ENCODE measurements at places on chromosomes 4 and X.

DNA sequence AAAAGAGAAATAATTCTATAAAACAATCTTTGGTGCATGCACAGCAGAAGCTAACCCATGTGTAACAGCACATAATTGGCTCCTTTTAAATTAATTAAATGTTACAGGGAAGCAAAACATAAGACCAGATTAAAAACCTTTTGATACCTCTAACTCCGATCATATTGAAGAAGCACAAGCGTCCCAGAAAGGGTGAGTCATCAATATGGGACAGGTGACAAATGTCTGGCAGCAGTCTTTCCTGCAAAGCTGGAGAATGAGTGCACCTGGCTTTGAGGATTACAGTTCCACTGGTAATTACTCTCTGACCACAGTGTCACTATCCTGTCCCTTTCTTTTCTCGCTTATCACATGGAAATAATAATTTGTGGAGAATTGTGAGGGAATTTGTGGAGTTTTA, 94.6 kb downstream of the FAM9B start:
- no peak for DNase-seq

DNA sequence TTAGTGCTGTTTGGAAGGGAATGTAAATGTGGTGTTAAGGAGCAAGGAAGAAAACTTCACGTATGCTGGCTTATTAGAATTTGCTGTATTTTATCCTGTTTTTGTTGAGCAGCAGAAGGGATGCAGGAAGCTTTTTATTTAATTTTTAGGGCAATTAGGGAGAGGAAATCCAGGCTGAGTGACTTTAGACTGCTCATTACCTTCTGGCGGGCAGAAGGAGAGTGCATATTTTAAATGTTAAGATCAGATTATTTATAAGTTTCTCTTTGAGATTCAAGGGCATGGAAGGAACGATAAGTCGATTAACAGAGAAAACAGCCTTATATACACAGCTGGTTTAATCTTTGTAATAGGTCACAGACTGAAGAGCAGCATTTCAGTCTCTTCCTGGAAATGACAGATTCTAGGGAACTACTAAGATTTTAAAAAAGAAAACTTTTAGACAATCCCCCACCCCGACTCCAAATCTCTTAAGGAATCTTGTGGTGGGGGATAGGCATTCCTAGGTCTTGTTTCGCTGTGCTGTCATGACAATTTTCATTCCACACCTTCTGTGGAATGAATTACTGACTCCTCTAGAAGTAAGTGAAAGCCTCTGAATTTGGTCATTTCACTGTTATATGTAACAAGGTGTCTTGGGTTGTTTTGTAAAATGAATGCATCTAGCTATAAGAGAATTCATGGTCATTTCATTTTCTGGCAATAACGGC, 402.5 kb downstream of the RAPGEF2 start:
- no peak for DNase-seq

GRCh38 chr4:132865458-132865857, 283.6 kb upstream of the PCDH10 start:
- no peak for DNase-seq

DNA sequence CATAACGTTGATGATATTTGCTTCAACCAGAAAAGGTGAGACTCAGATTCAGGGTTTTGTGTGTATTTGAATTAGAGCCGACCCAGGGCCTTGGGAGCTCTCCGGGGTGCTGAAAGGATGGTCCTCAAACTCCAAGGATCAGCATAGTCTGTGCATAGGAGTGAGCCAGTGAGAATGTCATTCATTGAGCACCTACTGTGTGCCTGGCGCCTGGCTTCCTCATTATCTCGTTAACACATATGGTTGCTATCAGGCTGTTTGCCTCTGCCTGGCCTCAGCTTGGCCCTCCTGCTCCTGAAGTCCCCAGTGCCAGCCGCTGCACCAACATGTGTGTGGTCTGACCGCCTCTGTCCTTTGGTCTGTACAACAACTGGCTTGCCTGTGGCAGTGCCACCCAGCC, 25.1 kb upstream of the JAKMIP1 start:
- DNase-seq: no peak

GRCh38 chrX:119708936-119709335, 16.0 kb upstream of the SEPTIN6 start:
- DNase-seq: no peak

DNA sequence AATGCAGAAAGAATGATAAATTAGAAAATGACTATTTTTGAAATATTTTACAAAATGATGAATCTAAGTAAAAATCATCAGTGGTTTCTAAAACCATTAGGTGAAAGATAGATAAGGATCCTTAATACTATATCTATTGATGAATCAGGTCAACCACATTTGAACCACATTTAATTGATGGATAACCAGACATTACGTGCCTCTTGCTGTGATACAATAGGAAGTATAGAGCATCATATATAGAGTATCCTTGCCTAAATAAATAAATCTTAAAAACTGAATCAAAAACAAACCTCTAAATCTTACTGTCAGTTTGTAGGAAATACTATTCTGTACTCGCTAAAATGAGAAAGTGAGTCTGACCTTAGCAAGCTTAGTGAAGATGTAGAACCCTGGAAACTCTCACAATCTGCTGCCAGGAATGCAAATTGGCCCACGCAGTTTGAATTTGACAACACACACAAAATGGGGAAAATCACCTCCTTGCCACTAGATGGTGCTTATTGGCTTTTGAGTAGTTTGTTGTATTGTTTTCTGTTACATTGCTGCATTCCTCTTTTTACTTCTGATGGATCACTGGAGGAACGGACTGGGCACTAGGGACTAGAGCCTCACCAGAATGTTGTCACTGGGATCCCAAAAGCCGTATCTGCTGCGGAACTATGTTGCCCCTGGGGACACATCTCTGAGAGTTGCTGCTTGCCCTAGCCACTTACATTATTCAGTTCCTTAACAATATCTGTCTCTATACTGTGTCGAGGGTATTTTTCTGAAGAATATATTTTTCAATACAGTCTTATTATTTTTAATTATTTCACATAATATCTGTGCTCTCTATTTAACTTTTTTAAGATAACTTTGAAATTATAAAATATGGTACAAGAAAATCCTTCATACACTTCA, 25.4 kb upstream of the SLAIN2 start:
- peak; percentile 16 for DNase-seq

DNA sequence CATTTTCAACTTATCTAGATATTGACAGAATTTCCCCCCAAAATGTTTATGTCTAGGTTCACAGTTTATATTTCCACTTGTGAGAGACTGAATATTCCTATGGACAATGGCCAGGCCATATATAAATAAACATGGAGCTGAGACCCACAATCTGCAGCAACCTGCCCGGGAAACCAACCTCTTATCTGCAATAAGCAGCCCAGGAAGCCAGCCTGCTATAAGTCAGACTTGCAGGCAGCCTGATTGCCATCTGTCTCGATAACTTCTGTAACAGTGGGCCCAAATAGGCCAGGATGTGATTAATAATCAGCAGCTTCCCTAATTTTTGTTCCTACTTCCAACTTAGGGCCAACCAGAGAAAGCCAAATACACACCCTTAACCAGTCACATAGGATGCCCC, 5.2 kb upstream of the NAP1L5 start:
- DNase-seq: no peak

GRCh38 chrX:928606-929005, 283.8 kb downstream of the CRLF2 start:
- no peak for DNase-seq

GRCh38 chrX:23720117-23720677, 22.9 kb downstream of the ACOT9 start:
- DNase-seq: no peak

DNA sequence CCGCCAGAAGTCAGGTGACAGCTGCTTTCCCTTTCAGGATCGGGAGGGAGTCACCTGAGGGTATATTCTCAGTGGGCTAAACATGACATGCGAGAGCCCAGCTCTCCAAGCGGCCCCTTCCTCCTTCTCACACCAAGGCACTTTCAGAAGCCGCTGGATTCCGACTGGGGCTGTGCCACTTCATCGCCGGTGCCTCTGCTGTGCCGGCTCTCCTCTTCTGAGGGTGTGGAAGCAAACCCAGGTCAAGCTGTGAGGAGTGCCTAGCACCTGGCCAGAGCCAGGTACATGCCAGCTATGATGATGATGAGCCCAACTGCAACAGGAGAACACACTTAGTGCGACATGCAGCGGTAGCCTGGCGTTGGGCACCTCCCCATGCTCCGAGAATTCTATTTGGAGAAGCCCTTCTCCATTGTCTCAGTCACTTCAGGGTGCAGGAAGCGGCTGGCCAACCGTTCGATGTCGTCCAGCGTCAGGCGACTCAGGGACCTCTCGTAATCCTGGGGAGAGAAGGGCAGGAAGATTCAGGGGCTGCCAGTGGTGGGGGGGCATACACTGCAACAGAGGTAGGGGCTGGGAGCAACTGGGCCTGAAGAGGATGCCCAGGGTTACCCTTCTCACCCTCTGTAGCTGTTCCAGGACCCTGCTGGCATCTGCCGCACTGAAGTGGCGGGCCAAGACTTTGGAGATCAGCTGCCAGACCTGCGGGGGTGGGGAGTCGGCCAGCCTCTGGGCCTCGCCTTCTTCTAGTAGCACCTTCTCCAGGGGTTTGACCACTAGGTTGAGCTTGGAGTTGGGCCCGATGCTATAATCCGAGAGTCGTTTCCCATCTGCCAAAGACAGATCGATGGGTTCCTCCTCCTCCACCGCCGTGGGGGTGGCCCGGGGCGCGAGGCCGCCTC, 1.0 kb downstream of the UBL4A start:
- no peak for DNase-seq

- DNase-seq: no peak
Observed at GRCh38 chr4:177271915-177272766, 37.5 kb upstream of the NEIL3 start.

GRCh38 chr4:2570551-2571222, 34.2 kb downstream of the FAM193A start:
- peak; percentile 73 for DNase-seq

DNA sequence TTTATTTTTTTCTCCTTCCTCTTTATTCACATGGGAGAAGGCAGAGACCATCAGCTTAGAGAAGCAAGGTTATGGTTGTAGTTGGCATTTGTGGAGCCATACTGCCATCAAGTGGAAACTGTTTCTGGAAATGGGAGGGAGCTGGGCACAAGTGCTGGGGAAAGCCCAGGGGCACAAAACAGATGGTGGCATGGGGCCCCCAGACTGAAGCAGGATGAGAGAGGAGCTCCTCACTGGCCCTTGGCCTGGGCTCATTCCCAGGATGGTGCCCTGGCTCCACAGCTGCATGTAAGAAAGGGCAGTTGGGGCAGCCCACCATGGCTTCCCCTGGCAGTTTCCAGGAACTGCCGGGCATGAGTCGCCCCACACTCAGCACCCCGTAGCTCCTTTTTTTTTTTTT, 59.2 kb downstream of the NBDY start:
- DNase-seq: no peak

DNA sequence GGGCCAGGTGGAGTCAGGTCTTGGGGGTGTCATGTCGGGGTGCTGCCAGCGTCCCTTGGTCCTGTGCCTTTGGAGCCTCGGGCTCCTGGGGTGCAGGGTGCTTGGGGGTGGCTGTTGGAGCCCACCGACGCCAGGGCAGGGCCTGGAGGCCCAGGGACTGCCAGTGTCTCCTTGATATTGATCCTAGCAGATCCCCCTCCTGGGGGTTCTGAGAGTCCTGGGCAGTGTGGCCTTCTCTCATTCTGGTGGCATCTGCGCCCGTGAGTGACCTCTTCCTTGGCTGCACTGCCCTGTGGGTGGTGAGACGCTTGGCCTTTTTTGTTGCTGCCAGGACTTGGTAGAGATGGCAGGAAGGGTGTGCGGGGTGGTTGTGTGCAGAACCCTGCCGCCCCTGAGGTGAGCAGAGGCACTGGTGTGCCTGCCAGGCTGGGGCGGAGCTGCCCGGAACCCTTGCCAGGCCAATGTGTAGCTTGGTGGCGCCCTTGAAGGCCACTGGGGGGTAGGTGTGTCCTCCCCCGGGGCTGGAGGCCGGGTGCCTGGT, 7.0 kb downstream of the NAT8L start:
- DNase-seq: no peak

- no peak for DNase-seq
Observed at GRCh38 chr4:148557793-148558192, 115.6 kb upstream of the NR3C2 start.

GRCh38 chr4:4386736-4387392, at the start of gene NSG1:
NSG1 (plus strand) TSS chr4:4387102; CDS start chr4:4387630, 528 bp downstream.
- peak; percentile 25 for DNase-seq

DNA sequence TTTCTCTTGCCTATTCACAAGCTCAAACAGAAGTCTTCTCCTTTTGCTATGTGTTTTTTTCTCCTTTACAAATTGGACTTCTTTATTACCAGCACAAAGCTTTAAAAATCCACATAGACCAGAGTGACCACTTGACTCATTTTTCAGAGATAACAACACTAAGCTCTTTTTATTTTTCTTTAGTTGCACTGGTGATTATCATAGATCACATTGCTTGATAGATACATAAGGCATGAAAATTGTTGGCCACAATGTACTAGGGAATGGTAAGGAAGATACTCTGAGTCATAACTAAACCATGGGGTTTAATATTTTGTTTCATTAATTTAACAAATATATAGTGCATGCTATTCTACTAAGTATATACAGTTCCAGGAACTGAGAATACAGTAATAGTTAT, 159.0 kb downstream of the GASK1B start:
- DNase-seq: no peak

DNA sequence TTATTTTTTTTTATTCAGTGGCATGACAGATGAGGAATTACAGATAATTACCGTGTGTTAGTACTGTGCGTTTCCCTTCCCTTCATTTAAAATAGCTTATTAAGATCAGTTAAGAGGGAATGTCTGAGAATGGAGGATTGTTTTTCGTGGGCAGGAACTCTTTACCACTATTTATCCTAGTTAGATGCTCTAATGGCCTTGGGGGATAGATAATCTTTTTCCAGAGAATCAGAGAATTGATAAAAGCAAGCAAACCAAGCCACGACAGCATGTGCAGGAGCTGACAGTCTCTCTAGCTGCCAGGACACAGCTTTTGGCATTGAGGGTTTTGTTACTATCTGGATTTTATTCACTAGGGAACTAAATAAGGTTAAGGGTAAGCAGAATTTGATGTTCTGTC, 128.7 kb downstream of the DCLK2 start:
- no peak for DNase-seq

DNA sequence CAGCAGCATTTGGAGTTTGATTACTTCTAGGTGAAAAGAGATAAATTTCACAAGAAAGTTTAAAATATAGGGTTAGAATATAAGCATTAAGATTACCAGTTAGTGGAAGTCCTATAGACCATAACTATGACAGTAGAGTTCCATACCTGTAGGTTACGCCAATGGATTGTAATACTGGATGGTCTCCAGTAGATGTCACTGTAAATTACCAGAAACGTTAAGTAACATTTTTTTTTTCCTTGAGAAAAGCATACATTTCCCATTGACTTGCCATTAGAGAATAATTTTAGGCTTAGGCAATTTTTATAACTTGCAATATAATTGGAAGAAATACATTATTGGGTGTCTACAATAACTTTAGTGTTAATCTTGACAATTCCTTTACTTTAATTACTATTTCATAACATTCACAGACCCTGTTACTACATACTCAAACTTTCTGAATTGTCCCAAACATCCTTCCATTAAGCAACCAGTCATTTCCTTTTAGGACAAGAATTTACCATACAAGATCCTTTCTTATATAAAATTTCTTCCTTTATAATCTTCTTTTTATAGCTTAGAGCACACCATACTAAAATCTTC, 304.1 kb upstream of the TECRL start:
- no peak for DNase-seq

GRCh38 chrX:130330706-130331105, 9.0 kb upstream of the SLC25A14 start:
- DNase-seq: peak; percentile 5

Data from effector memory CD8-positive, alpha-beta T cell (primary cell).